ENCODE measurements at places on chromosomes 5 and 9.
A peak's percentile ranks its signal among the peaks of the same experiment; 100 is the strongest.

DNA sequence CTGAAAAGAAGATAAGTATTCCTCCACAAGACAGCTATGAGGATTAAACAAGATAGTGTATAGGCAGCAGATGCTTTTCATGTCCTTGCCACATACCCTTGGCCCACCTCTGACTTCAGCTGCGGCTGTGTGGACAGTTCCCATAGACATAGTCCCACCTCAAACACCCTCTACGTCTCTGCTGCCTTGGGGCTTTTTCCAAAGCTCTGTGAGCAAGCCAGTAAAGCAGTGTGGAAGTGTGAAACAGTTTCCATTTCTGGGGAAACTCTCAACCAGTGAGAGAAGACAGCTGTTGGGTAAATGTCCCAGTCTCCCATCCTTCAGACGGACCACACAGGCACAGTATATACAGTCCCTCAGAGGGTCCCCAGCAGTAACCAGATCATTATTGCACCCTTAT lies 125.5 kb downstream of the CDK5RAP2 start:
- DNase-seq = no peak

DNA sequence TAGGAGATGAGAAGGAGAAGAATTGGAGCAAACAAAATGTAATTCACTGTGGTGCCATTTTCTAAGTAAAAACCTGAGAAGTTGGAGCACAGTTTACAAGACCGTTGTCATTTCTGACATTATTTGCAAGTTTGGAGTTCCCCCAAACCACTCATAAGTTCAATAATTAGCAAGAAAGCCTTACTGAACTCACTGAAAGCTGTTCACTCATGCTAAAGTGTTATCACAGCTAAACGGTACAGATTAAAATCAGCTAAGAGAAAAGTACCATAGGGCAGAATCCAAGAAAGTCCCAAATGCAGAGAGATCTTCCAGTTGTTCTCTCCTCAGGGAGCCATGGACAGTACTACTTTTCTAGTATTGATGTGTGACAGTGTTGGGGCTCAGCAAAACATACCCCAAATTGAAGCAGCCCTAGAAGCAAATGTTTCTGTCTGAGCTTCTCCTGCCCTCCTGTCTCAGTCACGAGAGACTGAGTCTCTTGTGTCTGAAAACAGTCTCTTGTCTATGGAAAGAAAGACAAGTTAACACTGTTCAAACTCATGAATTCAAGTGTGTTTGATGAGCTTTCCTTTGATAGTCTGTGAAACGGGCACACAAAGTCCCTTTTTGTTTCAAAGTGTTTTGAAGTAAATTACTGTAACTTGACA lies 221.2 kb downstream of the GABRG2 start:
- DNase-seq = no peak

GRCh38 chr9:73411494-73411893 lies 259.8 kb downstream of the ANXA1 start:
- DNase-seq = no peak

GRCh38 chr9:72356041-72356582 lies 8.9 kb downstream of the ZFAND5 start:
- no peak for DNase-seq

- DNase-seq = no peak
Measured at GRCh38 chr9:137902646-137903045, 25.1 kb downstream of the CACNA1B start.

DNA sequence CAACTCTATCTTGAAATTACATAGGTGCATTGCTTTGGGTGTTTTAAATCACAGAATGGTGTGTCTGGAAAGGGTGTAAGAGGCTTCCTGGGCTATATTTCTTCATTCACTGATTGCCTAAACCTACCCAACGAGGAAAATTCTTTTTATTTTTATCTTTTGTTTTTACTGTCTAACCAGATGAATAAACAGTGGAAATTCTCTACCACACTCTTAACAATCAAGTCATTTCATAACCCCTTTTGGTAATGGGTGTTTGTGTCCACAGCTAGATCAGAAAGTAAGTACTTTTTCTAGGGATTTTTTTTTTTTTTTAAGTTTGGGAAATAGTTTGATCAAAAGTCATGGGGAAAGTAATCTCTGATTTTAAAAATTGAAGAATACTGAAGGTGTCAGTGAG lies 27.6 kb upstream of the C5orf47 start:
- no peak for DNase-seq

DNA sequence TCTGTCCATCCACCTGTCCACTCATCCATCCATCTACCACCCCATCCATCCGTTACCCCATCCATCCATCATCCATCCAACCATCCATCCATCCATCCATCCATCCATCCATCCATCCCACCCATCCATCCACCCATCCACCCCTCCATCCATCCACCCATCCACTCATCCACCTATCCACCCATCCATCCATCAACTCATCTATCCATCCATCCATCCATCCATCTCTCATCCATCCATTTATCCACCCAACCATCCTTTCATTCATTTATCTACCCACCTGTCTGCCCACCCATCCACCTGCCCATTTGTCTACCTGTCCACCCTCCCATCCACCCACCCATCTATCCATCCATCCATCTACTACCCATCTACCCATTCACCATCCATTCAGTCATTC lies 84.1 kb upstream of the ASS1 start:
- no peak for DNase-seq

- DNase-seq = no peak
Measured at GRCh38 chr5:178356431-178356872, 123.8 kb upstream of the PHYKPL start.

DNA sequence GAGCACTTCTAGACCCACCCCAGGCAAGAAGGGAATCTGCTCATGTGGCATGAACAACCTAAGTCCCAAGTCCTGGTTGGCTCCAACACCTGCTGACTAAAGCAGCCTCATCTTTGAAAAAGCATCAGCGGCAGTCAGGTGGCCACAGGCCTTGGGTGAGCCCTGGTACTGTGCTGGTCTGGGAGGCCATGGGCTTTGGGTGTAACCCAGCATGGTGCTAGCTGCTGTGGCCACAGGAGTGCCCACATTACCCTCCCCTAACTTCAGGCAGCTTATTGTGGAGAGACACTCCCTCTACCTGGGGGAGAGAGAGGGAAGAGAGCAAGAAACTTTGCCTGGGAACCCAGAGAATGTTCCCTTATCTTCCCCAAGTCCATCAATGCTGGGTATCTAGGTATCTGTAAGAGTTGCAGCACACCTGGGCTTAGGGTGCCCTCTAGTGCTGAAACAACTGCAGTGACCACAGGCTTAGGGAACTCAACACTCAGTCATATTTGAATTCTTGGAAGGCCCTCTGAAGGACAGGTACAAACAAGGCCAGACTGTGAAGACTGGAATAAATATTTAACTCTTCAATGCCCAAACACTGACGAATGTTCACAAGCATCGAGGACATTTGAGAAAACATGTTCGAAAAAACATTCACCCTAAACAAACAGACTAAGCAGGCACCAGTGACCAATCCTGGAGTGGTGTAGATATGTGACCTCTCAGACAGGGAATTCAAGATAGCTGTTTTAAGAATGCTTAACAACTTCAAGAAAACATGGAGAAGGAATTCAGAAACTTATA lies 69.9 kb upstream of the OR2K2 start:
- peak; percentile 64 for DNase-seq

GRCh38 chr9:104094534-104095015 lies 466 bp downstream of the SMC2 start:
- no peak for DNase-seq

DNA sequence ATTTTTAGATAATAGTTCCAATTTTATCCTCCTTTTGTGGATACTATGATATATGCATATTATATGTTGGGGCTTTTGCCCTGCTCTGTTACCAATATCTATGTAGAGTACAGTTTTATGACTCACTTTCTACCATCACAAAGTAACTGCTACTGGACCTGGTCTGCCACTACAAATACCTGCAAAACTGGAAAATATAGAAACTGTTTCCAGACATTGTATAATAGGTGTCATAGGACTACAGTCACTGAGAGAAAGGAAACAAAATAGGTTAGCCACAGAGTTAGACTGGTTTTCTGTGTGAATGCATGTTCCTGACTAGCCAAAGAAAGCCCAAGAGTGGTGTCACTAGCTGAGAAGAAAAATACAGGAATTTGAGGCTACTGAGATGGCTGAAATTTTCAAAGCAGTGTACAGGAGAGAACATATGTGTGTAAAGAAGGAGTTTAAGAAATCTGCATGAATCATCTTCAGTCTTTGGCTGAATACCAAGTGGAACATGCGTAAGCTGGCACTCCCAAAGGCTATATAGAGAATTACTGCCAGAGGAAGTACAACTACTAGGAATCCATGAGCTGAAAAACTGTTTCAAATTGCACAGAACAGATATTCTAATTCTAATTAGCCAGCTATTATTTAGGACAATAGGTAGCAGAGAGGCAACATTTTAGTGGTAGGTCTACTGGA lies 29.0 kb upstream of the FAM174A start:
- DNase-seq = no peak

DNA sequence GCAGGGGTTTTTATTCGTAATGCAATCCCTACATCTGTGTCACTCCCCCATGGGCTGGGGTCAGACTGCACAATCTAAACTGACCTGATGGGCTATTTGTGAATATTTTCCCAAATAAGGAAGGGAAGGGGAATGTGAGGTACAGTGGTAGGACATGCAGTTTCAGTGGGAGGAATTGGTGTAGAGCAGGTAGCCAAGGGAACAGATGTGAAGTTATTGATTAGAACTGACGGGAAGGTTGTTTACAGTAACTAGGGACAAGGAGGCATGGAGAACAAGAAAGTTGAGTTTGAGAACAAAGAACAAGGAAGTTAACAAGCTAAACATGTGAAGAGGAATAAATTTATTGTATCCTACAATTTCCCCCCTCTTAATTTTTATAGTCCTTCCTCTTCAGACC lies 104.8 kb downstream of the CFAP95 start:
- no peak for DNase-seq

- no peak for DNase-seq
Measured at GRCh38 chr9:82968816-82969215, 94.1 kb downstream of the RASEF start.

DNA sequence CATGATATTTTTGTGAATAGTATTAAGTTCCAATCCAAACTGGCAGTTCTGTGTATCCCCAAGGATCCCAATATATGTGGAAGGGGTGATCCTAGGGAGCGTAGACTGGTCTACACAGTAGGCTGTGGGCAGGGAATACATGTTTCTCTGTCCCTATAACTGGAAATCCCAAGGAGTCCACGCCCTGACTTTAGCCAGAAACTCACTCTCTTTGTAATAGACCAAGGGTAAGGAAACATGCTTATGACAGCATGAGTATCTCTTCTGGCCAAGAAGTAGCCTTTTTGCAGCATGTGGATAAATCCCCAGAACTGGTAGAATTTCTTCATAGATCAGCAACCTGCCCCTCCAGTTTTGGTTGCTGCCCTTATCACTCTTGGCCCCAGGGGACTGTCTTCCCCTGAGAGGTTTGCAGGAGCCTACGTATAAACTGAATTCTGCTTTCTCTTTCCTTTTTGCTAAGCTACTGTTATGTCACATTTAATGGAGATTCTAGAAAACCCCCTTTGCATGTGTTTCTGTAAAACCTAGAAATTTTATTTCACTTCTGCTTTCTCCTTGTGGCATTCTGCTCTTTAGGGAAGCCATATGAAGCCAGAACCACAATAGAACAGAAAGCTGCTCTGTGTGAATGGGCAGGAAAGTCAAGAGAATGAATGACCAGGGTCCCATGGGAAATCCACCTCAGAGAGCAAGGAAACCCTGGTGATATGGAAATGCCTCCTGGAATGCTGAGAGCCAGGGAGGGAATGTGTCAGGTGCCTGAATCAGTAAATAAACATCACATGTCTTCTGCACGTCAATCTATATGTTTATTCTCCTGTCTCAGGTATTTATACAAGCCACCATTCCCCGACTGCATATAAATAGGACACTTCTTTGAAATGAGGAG lies 3.5 kb downstream of the IFNA2 start:
- DNase-seq = peak; percentile 20

DNA sequence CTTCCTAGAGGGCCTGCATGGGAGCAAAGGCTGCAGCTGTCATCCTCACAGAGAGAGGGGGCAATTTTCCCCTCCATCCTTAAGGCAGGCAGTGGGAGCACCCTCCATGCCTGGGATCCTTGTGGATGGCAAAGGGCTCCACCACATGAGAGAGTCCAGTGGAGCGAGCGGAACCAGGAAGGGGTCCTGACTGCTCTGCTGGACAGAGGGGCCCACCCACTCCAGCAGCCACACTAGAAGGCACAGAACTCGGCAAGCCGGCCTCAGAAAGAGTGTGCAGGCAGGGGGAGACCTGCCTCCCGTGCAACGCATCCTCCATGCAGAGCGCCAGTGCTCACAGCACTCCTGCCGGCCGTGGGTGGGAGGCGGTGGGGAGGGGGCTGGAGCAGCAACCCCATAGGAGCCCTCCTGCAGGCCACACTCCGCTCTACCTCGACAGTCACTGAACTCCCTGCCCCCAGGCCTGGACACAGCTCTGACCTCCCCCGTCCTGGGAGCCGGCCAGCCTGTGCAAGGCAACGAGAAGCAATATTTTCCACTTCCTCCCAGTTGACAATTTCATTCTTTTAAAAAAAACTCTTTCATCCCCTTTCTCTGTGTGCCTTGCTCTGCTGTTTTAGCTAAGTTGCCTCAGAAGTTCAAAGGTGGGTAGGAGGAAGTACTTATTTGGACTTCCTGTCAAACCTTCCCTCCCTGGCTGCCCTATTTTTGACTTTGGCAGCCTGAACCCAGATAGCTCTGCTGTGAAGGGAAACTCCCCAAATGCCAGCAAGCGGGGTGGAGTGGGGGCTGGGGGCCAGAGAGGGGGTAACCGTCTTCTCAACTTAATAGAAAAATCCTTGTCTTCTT lies 5.3 kb upstream of the LCP2 start:
- DNase-seq = no peak

GRCh38 chr5:99070822-99071221 lies 142.0 kb upstream of the CHD1 start:
- DNase-seq = no peak

GRCh38 chr5:130126746-130127145 lies 222.5 kb downstream of the CHSY3 start:
- no peak for DNase-seq
